Left colon (tissue), 2 donors: ENCODE measurements at places on chromosomes 5 and 9. TPM values are rescaled to one million over a fixed set of nuclear protein-coding genes. Genes with fewer than 3 reads are reported as not detected.

DNA sequence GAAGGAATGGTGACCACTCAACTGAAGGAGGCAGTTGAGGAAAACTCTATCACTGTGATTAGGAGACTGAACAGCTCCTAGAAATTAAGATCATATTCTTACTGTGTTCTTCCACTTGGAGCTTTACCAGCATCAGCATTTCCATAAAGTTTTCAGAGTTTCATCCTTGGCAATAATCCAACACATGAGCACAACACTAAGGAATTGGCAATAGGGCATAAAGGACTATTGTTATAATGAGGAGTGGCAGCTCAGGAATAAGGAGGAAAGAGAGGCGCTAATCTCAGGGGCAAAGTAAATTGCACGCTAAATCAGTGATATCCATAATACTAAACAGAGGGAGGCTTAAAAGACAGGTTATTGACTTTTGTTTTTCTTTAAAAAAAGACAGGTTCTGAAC is 338.9 kb downstream of the EFNA5 start:
- no peak for DNase-seq

- DNase-seq: no peak
Observed at GRCh38 chr5:6080930-6081726, 297.2 kb downstream of the MED10 start.

DNA sequence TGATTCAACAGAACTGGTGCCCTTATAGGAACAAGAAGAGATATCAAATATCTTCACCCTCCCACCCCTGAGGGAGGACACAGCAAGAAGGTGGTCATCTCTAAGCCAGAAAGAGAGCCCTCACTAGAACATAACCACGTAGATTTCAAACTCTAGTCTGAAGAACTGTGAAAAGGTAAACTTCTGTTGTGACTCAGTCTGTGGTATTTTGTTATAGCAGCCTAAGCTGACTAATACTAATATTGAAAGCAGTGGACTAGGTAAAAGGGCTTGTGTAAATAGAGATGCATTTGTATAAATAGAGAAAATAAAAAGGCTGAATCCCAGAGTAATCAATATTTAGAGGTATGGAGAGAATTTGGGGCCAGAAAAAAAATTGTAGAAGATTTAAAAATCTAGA is 157.6 kb upstream of the CCNH start:
- DNase-seq: no peak

DNA sequence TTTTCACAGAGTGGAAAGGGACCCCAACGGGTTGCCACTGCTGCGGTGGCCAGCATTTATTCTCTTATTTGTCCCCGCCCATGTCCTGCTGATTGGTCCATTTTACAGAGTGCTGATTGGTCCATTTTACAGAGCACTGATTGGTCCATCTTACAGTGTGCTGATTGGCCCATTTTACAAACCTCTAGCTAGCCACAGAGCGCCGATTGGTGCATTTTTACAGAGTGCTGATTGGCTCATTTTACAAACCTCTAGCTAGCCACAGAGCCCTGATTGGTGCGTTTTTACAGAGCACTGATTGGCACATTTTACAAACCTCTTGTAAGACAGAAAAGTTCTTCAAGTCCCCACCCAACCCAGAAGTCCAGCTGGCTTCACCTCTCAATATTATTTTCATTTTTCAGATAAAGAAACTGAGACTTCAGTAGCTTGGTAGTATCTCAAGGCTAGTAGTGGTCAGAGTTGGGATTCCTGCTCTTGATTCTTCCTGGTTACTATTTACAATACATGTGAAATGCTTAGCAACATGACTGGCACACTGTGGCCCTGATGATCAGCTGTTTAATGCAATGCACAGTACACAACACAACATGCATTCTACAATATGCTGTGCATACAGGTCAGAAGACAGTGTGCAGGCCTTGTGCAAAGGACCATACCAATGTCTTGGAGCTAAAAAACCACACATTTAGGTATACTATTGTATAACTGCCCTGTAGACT is 63.6 kb upstream of the BOD1 start:
- no peak for DNase-seq

- no peak for DNase-seq
Observed at GRCh38 chr9:127588740-127589506, 23.2 kb upstream of the STXBP1 start.

- no peak for DNase-seq
Observed at GRCh38 chr5:138611678-138612218, 36.5 kb upstream of the HSPA9 start.

DNA sequence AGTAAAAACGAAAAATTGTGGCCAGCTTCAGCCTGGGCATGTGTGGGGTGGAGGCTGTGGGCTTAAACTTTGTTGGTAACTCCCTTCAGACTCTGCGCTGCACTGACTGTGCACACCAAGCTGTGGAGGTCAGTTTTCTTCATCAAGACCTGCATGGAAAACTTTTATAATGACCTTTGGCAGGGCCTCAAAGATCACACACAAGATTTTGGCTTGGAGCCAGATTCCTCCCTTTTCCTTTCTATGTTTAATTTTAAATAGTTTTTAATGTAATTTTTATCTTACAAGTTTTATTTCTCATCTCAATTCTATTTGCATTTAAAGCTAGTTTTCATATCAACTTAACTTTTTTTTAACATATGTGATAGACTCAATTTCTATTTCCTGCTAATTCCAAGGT is 1211.1 kb upstream of the CDH18 start:
- DNase-seq: no peak

DNA sequence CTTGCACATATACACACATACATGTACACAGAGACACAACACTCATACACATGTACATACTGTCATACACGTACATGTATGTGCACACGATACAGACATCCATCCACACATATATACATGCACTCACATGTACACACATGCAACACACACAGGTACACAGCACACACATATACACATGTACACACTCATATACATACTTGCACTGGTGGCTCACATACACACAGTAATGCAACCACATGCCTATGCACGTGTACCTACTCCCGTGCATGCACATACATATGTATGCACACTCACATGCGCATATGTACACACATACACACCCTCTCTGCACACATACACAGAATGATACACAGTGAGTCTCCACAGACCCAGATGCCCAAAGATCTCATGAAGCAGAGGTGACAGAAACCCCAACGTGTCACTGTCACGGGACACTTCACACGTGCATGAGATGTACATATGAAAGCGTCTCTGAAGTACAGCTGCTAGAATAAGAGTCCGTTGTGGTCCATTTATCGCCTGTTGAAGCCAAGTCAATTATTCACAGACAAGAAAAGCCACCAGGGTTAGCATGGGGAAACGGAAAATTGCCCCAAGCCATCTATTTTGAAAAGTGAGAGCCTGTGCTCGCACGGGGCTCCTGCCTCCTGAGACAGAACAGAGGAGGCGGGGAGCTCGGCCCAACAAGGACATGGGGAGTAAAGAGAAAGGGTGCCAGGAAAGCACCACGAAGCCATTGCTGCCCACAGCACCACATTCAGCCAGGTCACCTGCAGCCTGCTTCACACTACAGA is 24.9 kb downstream of the LPCAT1 start:
- no peak for DNase-seq

DNA sequence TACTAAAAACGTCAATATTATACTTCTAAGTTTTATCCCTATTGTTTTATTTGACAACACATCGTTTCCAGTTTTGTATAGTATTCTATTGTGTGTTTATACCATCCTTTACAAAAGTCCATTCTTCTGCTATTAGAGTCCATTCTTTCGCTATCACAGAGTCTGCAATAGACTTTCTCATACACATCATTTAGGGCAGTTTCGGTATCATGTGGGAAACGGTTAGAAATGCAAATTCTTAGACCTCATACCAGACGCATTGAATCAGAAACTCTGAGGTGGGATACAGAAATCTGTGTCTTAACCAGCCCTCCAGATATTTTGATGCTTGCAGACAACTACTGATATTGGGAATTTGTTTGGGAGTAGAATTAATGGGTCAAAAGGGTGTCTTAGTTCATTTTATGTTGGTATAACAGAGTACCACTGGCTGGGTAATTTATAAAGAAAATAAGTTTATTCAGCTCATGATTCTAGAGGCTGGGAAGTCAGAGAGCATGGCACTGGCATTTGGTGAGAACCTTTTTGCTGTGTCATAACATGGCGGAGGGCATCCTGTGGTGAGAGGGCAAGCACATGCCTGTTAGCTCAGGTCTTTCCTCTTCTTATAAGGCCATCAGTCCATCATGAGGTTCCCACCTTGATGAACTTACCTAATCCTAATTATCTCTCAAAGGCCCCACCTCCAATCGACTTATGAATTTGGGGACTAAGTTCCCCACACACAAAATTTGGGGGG is 21.1 kb downstream of the CARTPT start:
- DNase-seq: no peak

MEGF10 gene
- total RNA-seq: 0.49 TPM

TMEM245 gene
- 33.7 TPM for total RNA-seq

AFAP1L1 gene
- 2.7 TPM for total RNA-seq
